H1 (cell line): ENCODE measurements at places on chromosomes 6 and 20.

GRCh38 chr6:150606168-150606591 lies 6.5 kb downstream of the PLEKHG1 start:
- DNase-seq = no peak

DNA sequence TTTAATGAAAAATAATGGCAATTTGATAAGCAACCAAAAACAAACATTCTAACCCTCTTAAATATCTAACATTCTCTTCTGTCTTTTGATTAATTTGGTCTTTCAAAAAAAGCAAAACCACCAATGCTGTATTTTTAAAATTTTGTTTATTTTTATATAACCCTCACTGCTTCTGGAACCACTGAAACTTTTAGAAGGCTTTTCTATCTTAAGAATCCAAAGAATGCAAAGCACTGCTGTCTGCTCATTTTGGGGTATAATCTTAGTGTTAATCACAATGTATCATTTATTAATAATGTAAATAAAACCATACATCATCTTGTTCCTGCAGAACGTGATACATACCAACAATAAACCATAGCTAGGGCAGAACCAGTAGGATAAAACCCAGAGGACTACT lies 14.0 kb downstream of the STK38 start:
- no peak for DNase-seq

DNA sequence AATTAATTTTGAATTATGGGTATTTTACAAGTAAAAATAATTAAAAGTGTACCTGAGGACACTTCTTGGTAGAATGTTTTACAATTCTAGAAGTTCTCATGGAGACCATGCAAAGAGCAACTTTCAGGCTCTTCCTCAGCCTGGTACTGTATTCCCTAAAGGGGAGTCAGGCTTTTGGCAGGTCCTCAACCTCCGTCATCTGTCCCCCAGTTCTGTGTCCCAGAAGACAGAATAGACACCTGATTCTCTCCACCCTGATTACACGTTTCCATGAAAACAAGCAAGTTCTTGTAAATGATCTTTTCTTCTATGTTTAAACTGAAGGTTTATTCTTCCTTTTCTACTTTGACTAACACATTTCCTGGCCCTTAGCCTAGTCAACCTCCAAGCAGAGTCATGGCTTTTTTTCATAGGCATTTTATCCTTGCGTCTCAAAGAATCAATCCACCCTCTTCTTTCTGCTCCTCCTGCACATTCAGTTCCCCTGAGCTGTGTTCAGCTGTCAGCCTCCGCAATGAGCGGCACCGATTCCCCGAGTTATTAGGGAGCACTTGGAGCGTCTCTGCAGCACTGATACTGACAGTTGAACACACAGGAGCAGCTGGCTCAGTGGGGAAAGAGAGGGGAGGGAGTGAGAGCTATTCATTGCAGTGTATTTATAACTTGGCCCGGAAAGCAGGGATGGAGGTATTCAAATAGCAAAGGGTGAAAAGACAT lies 1082.4 kb upstream of the MAP3K7 start:
- no peak for DNase-seq

DNA sequence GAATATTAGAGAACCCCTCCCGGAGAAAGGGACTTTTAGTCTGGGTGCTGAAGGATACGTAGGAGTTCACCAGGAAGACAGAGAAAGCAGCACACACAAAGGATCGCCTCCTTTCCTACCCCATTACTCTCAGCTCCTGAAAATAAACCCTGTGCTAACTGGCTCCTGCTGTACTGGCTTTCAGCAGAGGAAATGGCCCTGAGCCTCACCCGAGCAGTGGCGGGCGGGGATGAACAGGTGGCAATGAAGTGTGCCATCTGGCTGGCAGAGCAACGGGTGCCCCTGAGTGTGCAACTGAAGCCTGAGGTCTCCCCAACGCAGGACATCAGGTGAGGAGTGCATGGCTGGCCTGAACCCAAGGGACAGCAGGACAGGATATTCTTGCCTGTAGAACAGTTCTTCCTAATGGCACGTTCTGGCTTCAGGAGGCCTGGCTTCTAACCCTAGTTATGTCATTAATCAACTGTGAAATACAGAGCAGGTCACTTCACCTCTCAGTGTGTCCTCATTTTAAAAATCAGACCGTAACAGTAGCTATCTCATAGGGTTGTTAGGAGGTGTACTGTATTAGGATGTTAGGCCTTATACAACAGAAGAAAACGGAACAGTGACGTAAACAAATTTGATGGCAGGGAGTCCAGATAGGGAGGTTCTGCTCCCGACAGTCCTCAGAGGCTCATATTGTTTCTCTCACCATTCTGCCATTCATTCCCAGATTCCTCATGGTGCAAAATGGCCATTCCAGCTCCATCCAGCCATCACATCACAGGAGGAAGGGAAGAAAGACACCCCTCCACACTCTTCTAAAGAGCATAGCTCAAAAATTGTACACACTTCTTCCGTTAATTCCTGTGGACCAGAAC lies 1.8 kb downstream of the RBCK1 start:
- no peak for DNase-seq
